ENCODE measurements at places on chromosomes 3 and 15. TPM values are rescaled to one million over a fixed set of nuclear protein-coding genes. Genes with fewer than 3 reads are reported as not detected.

GRCh38 chr15:42080919-42081830 lies 13.2 kb downstream of the PLA2G4D start:
- no peak for DNase-seq

DNA sequence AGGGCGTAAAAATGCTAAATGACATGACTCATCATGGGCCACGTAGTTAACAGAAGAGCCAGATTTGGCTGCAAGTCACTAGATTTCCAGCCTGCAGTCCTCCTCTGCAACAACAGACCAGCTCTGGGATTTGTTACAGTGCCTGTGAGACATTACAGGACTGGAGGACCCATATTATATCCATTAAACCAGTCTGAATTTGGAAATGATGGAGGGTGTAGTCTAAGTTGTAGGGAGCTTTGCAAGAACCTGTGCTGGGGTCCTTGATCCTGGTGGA lies 10.8 kb downstream of the ZNF774 start:
- DNase-seq = no peak

DNA sequence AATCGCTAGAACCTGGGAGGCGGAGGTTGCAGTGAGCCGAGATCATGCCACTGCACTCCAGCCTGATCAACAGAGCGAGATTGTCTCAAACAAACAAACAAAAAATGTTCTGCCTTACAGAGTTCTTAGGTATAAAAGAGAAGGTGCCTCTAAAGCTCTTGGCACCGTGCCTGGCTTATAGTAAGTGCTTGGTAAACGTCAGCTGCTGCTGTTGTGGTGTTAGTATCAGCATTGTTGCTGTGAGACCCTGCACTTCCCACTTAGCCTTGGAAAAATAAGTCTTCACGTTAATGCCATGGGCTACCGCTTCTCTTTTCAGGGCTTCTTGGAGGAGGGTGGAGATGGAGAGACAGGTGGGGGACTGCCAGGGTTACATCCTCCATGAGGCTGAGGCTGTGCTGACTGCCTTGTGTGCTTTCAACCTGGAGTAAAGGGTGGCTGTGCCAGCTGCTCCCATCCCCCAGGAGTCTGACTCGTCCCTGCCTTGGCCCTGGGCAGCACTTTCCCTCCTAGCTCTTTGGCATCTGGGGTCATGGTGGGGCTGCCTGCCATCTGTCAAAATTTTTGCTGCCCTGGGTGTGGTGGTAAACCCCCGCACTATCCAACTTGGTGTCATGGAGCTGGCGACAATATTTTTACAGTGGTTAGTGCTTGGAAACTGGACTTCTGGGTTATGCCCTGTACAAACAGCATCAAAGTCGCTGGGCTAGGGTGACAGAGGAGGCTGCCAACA lies 17.8 kb downstream of the FLNB start:
- DNase-seq = no peak

GRCh38 chr3:119637679-119638477 lies 22.5 kb downstream of the POPDC2 start:
- DNase-seq = no peak

- DNase-seq = no peak
Observed at GRCh38 chr3:126886217-126886616, 96.7 kb upstream of the PLXNA1 start.

- no peak for DNase-seq
Observed at GRCh38 chr3:50338965-50339364, 1.7 kb downstream of the RASSF1 start.

GRCh38 chr3:120143676-120144075 lies 49.4 kb upstream of the GSK3B start:
- DNase-seq = no peak

- DNase-seq = no peak
Observed at GRCh38 chr3:42518800-42519567, 16.5 kb downstream of the VIPR1 start.

Gene RHCG
- total RNA-seq = 4.1 TPM

Gene GPR62
- total RNA-seq = 0.41 TPM

Gene RPL22L1
- total RNA-seq = 25.3 TPM

Gene SNTN
- not detected for total RNA-seq

Measured in frontal cortex (tissue), 4 donors.